ENCODE measurements at places on chromosomes 13 and 19.

DNA sequence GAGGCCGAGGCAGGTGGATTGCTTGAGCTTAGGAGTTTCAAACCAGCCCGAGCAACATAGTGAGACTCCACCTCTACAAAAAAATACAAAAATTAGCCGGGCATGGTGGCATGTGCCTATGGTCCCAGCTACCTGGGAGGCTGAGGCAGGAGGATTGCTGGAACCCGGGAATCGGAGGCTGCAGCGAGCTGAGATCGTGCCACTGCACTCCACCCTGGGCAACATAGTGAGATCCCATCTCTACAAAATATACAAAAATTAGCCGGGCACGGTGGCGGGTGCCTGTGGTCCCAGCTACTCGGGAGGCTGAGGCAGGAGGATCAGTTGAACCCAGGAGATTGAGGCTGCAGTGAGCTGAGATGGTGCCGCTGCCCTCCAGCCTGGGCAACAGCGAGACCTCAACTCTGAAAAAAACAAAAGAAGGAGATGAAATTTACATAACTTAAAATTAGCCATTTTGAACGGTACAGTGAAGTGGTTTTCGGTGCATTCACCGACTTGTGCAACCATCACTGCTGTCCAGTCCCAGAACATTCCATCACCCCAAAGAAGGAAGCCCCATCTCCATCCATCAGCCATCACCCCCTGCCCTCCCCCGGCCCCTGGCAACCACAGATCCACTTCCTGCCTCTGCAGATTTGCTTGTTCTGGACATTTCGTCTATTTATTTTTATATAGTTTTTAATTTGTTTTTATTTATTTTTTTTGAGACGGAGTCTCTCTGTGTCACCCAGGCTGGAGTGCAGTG lies 1.6 kb upstream of the AZU1 start:
- DNase-seq = no peak

DNA sequence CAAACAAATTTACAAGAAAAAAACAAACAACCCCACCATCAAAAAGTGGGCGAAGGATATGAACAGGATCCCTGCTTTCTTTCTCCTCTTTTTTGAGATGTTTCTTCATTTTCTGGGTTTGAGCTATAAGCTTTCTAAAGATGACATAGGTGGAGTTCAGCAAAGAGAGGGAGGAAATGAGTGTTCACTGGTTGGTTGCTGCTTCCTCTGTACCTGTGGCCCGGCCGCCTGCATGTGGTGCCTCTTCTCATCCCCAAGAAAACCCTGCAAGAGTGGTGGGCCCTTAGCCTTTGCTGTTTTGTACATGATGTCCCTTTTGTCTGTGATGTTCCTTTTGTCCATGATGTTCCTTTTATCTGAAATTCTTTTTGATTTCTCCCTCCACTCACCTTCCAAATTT lies 178.4 kb upstream of the SERP2 start:
- DNase-seq = no peak

DNA sequence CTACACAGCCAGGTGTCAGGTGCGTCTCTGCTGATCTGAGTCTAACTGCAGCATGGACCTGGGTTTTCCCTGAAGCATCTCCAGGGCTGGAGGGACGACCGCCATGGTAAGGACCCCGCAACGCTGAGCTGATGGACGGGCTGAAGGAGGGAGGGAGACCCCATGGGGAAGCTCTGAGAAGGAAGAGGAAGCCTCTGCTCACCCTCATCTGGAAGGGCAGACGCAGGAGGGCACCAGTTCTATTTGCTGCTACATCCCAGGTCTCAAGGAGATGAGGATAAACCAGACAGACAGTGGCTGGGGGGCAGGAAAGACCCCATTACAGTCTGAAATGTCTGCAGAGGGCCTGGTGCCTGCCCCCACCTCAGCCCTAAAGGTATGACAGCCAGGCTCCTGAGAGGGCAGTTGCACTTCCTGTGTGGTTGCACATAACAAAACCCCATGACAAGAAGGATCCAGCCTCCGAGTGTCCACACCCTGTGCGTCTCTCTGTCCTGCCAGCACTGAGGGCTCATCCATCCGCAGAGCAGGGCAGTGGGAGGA lies at the start of gene LILRA2:
TSS of gene LILRA2 (plus strand) at position 461 of the 543 bp plus-strand sequence. CDS start 89 bp downstream, outside the sequence.
- no peak for DNase-seq

- peak; percentile 96 for DNase-seq
Observed at GRCh38 chr19:47663435-47663910, 49.7 kb upstream of the EHD2 start.

DNA sequence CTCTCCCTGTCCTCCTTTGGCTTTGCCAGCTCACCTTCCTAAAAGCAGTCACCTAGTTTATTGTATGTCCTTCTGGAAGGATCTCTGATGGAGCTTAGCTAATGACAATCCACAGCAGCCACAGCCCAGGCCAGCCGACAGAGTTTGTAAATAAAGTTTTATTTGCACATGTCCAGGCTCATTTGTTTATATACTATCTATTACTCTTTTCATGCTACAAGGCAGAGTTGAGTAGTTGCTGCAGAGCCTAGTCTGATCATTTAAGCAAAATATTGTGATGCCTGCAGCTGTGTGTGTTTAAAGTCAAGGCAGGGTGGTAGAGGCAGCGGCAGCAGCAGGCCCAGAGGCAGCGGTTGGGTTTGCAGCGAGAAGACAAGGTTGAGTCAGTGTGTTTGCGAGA lies 32.6 kb downstream of the NKPD1 start:
- DNase-seq = no peak

- DNase-seq = no peak
Observed at GRCh38 chr19:38655148-38655824, 7.8 kb downstream of the ACTN4 start.

- DNase-seq = no peak
Observed at GRCh38 chr13:94813920-94814475, 101.7 kb upstream of the SOX21 start.

DNA sequence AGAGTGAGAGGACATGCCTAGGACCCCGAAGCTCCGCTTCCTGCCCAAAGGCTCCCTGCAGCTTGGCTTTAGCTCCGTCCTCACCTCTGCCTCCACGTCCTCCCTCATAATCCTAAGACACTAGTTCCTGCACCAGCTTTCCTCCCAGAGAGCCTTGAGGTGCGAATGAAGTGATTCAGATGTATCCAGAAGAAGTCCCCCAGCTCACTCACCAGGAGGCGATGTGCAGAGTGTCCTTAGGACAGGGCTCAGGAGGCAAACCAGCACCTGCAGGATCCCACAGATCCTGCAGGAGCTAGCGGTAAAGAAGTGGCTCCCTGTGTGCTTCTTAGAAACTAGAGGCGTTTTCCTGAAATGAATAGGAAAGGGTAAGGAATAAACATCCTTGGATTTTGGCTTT lies 109.7 kb downstream of the HSPH1 start:
- DNase-seq = no peak

- no peak for DNase-seq
Observed at GRCh38 chr13:82900453-82900852, 981.8 kb downstream of the SLITRK1 start.

DNA sequence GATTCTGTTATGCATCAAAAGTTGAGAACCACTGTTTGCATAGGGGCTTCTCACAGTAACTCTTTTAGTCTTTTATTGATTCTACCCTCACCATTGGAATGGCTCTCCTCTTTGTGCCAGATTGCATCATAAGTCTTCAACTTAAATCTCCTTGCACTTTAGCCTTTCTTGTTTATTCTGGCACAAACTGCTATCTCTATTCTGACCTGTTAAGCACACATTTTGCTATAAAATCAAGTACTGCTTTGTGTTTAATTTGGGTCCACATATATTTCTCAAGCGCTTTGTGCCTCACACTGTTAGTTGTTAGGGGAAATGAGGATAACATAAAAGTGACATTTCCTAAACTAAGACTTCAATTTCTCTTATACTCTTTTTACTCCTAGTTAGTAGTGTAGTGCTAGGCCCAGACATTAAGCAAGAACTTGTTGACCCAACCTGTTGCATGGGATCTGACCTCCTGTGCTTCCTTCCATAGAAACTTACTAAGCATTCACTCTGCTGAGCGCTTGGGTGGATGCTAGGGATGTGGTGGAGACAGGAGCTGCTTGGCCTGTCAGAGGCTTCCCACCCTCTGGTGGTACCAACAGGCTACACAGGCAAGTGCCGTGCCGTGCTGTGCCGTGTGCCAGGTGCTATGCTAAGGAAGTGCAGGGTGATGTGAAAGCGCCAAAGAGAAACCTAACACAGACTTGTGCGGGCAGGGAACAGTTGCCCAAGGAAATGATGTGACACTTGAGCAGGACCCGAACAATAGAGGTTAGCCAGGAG lies 1.2 kb downstream of the UTP14C start:
- no peak for DNase-seq

- DNase-seq = peak; percentile 46
Observed at GRCh38 chr13:32284927-32285632, 30.1 kb downstream of the ZAR1L start.

- DNase-seq = no peak
Observed at GRCh38 chr13:56424246-56424645, 716.5 kb upstream of the PRR20A start.

DNA sequence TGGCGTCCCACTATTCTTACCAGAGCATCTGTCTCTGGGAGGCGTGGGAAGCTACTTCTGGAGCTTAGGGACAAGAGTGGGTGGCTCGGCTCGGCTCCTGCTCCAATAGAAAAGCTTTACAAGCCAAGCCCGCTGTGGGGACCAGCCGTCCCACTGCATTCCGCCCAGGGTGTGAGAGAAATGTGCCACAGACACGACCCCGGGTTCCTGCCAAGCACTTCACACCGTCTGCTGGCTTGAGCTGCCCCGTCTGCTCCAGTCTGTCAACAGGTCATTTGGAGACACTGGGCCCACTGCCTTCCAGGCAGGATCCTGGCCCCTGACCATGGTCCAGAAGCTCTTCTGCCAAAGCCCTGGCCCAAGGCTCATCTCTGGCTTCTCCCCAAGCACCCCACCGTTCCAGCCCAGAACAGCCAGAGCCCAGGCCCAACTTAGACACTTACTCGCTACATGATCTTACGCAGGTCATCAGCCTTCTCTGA lies 6.5 kb upstream of the FKRP start:
- DNase-seq = no peak

- no peak for DNase-seq
Observed at GRCh38 chr13:113169277-113170272, 11.1 kb downstream of the PROZ start.

DNA sequence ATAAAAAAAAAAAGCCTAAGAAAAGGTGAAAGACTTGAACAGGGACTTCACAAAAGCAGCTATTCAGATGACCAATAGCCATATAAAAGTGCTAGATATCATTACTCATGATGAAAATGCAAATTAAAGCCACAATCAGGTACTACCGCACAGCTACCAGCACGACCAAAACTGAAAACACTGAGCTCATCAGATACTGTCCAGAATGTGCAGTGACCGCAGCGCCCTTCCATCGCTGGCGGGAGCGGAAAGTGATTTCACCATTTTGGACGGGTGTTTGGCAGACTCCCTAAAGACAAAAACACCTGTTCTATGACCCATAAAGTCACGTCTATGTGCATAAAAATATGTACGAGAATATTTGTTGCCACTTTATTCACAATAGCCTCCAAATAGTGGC lies 60.7 kb downstream of the SLC6A16 start:
- no peak for DNase-seq

DNA sequence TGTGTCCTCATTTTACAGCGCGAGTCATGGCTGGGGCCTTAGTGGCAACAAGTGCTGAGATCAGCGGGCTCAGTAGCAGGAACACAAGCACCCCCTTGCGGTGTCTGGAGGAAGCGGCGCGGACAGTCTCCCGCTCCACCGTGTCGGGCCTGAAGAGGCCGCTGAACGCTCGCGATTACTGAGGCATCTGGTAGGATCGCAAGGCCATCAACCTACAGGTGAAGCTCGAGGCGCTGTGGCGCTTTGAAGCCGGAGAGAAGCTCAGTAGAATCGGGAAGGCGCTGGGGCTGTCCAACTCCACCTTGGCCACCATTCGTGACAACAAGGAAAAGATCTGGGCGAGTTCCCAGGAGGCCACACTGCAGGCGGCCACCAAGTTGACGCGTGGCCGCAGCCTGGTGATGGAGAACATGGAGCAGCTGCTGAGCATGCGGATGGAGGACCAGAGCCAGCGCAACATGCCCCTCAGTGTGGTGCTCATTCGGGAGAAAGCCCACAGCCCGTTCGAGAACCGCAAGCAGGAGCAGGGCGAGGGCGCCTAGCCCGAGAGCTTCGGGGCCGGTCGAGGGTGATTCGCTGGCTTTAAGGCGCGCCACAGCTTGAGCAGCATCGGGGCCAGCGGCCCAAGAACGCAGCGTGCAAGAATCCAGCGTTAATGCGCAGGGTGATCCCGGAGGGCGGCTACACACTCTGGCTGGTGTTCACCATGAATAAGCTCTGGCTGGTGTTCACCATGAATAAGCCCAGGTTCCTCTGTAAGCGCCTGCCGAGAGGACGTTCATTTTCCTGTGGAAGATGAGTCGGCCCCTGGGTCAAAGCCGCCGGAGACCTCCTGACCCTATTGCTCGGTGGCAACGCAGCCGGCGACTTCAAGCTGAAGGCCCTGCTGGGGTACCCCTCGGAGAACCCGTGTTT lies 8.3 kb upstream of the MZF1 start:
- DNase-seq = peak; percentile 84

DNA sequence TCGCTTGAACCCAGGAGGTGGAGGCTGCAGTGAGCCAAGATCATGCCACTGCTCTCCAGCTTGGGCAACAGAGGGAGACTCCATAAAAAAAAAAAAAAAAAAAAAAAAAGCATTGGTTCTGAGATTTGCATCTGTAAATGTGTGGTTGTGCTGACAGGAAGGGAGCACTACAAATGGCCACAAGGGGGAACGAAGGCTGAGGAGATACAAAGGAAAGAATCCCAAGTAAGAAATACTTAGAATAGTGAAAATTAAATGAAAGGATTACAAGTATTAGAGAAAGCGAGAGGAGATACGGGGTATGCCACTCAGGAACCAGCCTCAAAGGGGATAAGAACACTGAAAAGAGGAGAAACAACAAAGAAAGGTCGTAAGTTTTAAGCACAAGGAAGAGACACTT lies 284.9 kb downstream of the KLF12 start:
- peak; percentile 48 for DNase-seq

GRCh38 chr19:11478167-11479089 lies 2.4 kb downstream of the ELAVL3 start:
- DNase-seq = no peak

- DNase-seq = no peak
Observed at GRCh38 chr13:106680796-106681472, 113.0 kb upstream of the ARGLU1 start.

DNA sequence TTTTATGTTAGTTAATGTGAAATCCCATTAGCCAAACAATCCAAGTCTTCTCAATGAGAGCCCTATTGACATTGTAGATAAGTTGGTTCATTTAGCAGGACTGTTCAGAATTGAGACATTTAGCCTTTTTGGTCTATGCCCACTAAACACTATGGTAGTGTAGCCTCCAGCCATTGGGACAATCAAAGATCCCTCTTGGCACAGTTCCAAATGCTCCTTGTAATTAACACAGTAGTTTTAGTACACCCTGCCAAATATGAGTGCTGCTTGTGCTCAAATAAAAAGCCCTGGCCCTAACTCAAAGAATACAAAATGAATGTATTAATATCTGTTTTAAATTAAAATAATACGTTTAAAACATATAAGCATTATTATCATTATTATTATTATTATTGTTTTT lies 15.4 kb upstream of the FAM216B start:
- no peak for DNase-seq
